Karpas-422 (cell line): ENCODE measurements at places on chromosomes 16 and 17. TPM values are rescaled to one million over a fixed set of nuclear protein-coding genes. Genes with fewer than 3 reads are reported as not detected.

GRCh38 chr17:59277031-59277430, 54.4 kb upstream of the YPEL2 start:
- no peak for DNase-seq

Gene EFNB3
- not detected in 2 replicates for total RNA-seq

- DNase-seq, result no peak
Observed at GRCh38 chr16:89478576-89479221, 11.7 kb downstream of the ANKRD11 start.

DNA sequence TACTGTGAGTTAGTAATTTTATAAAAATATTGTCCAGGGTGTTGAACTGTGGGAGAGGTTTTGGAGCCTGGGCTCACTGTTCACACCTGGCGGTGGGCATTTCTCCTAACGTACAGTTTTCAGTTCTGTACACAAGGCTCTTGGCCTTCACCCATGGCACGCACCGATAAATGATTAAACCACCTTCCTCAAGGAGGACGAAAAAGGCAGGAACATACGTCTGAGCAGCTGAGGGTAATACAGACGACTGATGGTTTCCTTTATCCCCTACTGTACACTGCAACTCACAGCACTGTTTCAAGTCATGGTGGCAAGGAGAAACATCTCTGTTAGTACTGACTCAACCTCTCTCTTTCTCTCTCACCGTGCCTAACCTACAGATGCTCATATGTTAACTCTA, 1.4 kb upstream of the ST6GALNAC1 start:
- DNase-seq, result no peak

DNA sequence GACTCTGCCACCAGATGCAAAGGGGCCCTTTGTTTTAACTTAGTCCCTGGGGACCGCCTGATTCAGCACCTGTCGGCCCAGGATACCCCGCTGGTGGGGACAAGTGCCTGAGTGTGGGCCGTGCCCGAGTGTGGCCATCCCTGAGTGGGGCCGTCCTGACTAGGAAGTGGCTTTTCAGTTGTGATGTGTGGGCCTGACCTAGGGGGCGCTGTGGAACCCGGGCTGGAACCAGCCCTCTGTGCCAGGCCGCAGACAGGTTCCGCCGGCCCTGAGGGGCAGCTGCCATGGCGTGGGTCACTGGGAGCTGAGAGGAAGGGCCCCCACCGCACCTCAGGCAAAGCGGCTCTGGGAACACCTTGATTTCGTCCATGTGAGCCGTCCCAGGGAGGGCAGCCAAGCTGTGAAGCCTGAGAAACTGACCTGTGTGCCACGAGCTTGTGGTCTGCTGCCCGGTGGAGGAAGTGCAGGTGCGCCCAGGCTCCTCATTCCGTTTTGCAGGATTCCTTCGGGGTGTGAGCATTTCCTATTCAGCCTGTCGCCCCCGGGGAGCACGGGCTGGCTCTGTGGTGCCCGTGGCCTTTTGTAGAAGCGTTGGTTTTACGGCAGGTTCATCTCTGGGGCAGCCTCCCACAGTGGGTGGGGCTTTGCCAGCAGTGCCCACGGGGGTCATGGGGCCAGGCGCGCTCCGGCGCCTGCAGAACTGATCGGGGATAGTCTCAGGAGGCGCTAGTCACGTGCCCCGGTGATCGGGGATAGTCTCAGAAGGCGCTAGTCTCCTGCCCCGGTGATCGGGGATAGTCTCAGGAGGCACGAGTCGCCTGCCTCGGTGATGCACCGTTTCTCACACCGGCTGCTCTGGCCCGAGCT, 5.3 kb downstream of the RPL13 start:
- DNase-seq, result peak; percentile 90

Gene FOXC2
- 0.07 TPM in 1 of 2 replicates, not detected in the other for total RNA-seq

GRCh38 chr17:32793841-32794240, 83.1 kb downstream of the MYO1D start:
- no peak for DNase-seq

GRCh38 chr17:44878627-44879221, 20.5 kb downstream of the EFTUD2 start:
- DNase-seq, result peak; percentile 65

DNA sequence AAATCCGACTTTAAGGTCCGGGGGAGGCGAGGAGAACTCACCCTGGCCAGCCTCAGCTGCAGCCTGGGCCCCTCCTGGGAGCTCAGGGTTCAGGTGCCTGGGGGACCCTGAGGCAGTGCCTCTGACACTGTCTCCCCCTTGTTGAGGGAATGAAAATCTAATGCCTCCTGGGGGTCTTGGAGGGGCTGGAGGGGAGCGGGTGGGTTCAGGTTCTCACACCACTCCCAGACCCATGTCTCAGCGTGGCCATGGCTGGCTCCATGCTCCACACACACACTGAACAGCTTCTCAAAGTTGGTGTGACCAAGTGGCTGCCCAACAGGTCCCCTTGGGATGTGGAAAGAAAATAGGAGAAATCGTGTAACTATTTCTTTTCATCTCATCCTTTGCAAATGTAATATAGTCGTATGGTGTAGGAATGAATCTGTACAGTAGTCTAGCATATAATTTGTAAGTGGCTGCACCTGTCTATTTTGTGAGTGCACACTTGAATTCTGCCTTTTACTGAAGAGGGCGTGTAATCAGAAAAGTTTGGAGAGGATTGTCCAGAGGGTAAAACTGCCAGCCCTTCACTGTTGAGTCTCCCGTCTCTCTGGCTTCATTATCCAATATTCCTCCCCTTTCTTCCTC, 788 bp upstream of the PRCD start:
- DNase-seq, result no peak

DNA sequence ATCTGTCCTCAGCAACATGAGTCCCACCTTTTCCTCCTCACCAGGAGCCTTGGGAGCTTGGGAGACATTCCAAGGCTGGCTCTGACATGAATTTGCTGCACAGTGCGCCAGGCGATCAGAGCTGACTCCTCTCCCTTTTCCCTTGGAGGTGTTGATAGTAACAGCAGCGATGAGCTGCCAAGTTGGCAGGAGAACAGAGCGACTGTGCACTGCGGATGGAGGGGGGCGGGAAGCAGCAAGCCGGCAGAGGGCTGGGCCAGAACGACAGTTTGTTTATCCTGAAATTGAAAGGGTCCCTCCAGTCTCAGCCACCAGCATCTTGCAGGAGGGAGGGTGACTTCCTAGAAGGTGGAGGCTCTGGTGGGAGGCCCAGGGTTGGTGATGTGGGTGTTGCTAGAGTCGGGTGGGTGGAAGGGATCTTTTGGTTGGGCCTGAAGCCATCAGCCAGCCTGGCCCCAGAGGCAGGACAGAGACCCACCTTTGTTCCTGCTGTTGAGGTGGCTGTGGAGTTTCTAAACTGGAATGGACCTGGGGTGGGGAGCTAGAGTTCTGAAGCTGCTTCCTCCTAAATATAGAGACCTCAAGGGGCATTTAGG, 22.5 kb upstream of the DYNLL2 start:
- no peak for DNase-seq

GRCh38 chr17:82054351-82055022, 2.8 kb downstream of the GPS1 start:
- DNase-seq, result no peak

DNA sequence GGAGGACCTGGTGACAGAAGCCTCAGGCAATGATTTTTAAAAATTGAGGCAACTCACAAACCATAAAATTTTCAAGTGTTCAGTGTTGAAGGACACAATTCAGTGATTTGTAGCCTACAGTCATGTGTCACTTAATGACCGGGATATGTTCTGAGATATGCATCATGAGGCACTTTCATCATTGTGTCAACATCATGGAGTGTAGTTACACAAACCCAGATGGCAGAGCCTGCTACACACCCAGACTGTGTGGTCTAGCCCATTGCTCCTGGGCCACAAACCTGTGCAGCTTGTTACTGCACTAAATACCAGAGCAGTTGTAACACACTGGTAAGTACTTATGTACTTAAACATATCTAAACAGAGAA, 1.6 kb downstream of the PRSS41 start:
- DNase-seq, result no peak

- peak; percentile 66 for DNase-seq
Observed at GRCh38 chr17:42311240-42312034, 23.1 kb downstream of the STAT5A start.

GRCh38 chr16:84818989-84819643, 669 bp upstream of the CRISPLD2 start:
- DNase-seq, result peak; percentile 42

Gene SLC16A5
- not detected in 2 replicates for total RNA-seq

- DNase-seq, result no peak
Observed at GRCh38 chr17:79490530-79490929, 120.3 kb downstream of the RBFOX3 start.

DNA sequence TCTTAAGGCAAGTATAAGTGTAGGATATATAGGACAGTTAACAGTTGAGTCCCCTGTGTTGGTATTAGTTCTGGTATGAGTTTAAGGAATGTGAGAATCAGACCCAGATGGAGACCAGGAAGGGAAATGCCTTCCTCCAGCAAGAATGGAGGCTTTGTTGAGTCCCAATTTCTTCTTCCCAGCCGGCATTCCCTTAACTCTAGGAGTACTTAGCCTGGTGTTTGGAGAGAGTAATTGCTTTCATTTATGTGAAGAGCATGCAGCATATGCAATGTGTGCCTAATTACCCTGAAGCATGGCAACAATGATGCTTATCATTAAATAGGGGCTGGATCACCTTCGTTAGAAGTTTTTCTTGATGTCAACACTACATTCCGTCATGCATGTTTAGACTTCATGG, 225.9 kb upstream of the XYLT1 start:
- no peak for DNase-seq

Gene CORO7
- 46.2 and 84.9 TPM in 2 replicates for total RNA-seq

GRCh38 chr16:66382966-66383299, 16.4 kb downstream of the CDH5 start:
- DNase-seq, result no peak

DNA sequence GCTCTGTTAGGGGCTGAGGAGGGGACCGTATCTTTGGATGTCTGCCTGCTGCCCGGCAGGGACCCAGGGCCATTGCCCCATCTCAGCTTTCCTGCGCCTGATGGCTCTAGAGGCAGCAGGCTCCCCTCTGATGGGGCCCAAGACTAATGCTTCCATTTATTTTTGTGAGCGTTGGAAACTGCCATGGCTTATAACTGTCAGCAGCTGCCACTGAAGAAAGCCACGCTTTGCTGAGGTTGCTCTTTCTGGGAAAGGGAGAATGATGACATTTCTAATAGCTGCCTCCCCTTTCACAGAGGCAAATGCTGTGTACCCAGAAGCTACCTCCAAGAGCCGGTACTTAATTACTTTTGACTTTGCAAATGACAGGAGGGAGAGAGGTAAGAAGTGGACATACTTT, 103.8 kb downstream of the HAPSTR1 start:
- no peak for DNase-seq

Gene SPNS3
- 4.1 and 12.9 TPM in 2 replicates for total RNA-seq

Gene PCGF2
- total RNA-seq, result 0.15 and 0.58 TPM in 2 replicates

DNA sequence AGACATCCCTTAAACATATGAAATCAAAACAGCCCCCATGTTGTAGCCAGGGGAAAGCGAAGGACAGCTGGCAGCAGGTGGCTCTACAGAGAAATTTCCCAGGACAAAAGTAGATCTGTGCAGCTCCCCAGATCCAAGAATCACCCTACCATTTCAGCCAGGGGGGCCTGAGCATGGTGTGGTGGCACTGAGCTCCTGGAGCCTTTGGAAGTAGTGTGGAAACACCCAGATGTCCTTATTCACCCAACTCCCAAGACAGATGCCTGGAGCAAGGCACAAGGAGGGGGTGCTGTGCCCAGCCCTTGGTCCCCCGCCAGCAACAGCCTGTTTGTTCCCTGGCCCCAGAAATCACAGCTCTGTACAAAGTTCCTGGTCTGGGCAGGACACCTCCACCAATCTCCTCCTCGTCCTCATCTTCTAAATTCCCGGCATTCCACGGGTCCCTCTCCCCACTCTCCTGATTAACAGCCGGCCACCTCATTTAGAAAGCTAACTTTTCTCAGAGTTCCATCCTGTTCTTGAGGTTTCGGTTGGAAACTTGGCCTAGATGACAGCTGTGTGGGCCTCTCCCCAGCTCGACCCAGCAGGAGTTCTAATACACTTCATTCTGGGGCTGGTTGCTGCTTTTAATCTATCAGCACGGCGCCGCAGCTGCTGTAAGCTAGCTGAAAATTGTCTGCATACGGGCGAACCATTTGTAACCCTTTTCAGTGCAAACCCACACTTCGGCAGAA, 191.1 kb downstream of the C16orf78 start:
- DNase-seq, result no peak

Gene RNF166
- total RNA-seq, result 16.9 and 27.1 TPM in 2 replicates

Gene HSF5
- 0.11 and 0.82 TPM in 2 replicates for total RNA-seq

- DNase-seq, result peak; percentile 85
Observed at GRCh38 chr16:8936421-8936820, 27.3 kb downstream of the USP7 start.

- DNase-seq, result no peak
Observed at GRCh38 chr16:19842426-19843157, 42.1 kb downstream of the GPRC5B start.

Gene PRSS33
- total RNA-seq, result not detected in 2 replicates

DNA sequence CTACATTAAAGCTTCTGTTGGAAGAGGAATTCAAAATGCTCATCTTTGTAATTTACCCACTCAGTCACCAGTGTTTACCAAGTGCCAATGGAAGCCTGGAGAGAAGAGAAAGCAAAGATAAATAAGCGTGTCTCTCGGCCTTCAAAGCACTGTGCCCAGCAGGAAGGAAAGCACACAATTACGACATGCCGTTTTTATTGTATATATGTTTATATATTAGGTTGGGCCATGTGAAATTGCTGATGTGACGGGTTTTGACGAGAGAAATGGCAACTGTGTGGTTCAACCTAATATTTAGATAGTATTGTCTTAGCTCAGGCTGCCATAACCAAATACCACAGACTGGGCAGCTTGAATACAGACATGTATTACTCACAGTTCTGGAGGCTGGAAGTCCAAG, 79.3 kb upstream of the HSBP1 start:
- no peak for DNase-seq

- DNase-seq, result no peak
Observed at GRCh38 chr16:49623501-49624266, 232.2 kb downstream of the ZNF423 start.

DNA sequence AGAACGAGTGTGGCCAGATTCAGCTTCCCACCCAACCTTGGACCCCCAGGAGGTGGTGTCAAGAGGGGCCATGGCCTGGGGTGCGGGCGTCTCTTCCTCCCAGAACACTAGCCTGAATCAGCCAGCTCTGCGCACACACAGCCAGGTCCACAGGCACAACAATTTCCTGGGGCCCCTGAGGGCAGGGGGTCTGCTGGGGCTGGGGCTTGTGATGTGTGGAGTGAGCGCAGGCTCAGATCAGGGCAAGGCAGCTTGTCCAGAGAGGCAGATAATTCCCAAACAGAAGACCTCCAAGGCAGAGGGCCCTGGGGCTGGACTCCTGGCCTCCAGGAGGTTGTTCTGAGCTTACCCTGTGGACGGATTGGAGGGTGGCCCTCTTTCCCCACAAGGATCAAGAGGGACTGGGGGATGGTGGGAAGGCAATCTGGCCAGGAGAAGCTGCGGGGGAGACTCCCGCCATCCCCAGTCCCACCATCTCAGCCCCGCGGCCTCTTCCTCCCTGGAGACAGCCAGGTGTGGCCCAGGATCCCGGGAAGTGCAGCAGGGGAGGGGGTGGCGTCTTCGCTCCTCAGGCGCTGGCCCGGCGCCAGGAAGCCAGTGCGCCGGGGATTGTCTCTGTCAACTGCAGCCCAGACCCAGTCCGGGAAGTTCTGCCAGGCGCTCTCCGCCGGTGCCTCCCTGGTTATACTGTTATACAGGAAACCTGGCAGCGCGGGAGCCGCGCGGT, 52.0 kb upstream of the AMZ2 start:
- peak; percentile 42 for DNase-seq
